ENCODE measurements at places on chromosomes 13 and 19.

DNA sequence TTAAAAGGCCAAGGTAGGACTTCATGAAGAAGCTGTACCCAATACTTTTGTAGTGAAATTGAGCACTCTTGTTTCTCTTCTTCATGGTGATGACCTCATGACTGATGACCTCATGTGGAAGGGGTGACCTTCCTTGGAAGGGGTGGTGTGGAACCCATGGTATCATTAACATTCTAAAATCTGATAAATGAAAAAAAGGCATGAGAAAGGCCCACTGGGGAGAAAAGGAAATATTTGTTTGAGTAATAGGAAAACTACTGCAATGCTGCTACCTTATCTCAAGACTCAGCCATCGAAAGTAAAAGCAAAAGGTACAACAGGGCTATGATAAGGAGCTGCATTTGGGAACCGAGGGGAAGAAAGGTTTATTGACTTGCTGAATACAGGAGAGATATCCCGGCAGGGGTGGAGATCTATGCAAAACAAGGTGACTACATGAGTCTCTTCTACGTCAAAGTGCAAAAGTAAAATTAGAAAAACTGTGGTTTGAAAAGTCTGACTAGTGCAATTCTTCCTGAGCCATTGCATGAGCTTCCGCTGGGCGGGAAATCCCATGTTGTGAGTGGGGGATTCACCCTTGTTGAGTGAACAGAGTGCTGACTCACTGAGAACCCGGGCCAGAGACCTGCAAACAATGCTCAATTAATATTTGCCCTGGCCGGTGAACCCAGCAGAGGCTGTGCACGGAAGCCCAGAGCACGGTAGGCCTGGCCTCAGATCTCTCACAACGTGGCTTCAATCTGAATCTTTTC, 138.9 kb upstream of the RFC3 start:
- DNase-seq = peak; percentile 66

DNA sequence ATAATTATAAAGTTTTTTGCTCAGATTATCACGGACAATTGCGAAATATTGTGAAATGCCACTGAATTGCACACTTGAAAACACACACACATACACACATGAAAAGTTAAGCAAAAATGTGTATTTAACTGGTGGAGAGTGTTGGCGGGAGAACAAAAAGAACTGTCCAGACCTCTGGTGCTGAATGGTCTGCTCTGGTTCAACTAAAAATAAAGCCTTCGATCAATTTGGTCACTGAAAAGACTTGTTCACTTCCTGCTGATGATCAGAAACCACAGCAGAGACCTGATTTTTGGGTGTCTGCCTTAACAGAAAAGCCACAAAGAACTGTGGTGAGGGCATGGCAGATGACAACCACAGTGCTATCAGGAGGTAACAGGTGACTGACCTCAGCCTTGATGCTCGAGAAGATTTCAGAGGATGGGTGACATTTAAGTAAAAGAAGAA, 4.0 kb upstream of the IGFL1 start:
- no peak for DNase-seq

GRCh38 chr13:26486550-26486949, 70.9 kb upstream of the WASF3 start:
- DNase-seq = no peak

DNA sequence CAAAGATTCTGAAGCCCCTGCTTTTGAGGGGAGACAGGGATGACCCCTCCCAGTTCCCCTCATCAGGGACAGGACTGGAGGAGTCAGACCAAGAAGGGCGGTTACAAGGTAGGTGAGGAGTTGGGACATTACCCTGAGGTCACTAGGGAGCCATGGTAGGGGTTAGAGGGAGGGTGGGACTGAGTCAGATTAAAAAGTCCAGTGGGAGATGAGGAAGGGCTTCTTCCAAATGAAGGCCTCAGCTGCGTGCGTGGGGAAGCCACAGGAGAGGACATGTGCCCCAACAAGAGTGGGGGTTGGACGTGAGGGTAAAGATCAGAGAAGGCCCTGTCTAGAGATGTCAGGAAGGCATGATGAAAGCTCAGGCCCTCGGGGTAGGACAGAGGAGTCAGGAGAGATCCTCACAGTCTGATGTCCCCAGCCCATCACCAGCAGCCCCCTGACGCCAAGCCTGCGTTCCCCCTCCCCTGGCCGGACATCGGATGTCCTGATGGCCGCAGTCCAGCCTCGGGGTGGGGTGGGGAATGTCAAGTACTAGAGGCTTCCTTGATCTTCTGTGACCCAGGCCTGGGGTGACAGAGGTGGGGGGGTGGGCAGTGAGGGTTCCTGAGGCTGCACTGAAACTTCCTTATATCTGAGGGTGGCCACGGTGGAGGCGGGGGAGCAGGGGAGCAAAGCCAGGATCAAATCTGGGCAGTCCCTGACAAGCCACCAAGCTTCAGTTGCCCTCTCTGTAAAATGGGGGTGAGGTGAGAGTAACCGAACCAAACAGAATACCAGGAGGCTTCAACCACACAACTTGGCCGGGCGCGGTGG, 6.5 kb upstream of the MFSD12 start:
- no peak for DNase-seq

- peak; percentile 6 for DNase-seq
Observed at GRCh38 chr19:8487137-8487851, 15.1 kb downstream of the PRAM1 start.

GRCh38 chr19:4310247-4311121, 6.1 kb downstream of the FSD1 start:
- DNase-seq = no peak

GRCh38 chr19:32141840-32142511, 203.4 kb upstream of the ZNF507 start:
- DNase-seq = no peak

- no peak for DNase-seq
Observed at GRCh38 chr13:30714629-30715371, 20.5 kb upstream of the ALOX5AP start.

- no peak for DNase-seq
Observed at GRCh38 chr13:31322026-31322425, 122.3 kb downstream of the B3GLCT start.

DNA sequence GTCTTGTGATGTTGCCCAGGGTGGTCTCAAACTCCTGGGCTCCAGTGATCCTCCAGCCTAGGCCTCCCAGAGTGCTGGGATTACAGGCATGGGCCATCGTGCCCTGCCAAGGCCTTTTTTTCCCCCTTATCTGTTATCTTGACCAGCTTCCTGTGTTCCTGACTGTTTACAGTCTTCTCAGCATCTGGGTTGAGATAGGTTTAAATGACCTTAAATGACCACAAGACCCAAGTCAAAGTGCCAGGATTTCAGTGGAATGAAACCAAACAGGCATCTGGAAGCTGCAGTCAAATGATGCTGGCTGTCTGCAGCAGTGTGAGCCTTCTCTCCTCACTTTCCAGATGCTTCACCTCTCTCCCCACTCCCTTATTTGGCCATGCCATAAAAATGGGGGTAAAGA, 114.2 kb upstream of the CLDN10 start:
- DNase-seq = no peak
